ENCODE measurements at places on chromosomes 16 and 17.

- DNase-seq = no peak
Measured at GRCh38 chr16:72905581-72905980, 142.3 kb downstream of the ZFHX3 start.

- DNase-seq = no peak
Measured at GRCh38 chr16:47574091-47575054, 113.2 kb downstream of the PHKB start.

DNA sequence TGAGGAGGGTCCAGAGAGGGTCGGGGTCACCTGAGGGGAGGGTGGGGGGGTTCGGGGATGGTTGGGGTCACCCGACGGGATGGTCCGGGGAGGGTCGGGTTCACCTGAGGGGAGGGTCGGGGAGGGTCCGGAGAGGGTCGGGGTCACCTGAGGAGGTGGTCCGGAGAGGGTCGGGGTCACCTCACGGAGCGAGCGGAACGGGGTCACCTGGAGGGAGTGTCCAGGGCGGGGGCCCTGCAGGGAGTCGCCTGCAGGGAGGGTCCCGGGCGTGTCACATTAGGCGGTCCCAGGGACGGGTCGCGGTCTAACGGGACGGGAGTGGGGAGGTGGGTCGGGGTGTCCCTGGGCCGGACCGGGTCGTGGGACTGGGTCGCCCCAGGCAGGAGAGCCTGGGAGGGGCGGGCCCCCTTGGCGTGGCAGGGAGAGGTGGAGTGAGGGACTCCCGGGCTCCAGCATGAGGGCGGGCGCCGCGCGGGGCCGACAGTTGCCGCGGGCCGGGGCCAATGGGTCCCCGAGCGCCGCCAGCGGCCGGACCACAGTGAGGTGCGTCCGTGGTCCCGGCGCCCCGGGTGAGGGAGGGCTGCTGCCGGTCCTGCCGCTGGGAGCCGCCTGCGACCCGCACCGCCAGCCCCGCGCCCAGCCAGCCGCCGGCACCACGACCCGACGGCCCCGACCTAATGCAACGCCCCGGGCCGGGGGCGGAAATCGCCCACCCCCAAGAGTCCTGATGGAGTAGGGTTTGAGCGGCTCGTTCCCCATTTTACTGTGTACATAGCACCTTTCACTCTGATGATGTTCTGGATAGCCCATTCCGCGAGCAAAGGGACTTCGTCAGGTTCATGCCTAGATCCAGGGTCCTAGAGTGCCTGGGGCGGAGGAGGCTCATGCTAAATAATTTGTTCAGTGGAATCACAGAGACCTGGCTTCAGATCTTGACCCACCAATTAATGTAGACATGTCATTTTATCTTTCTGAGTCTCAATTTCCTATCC, 1.2 kb upstream of the ABCA3 start:
- DNase-seq = no peak

- no peak for DNase-seq
Measured at GRCh38 chr17:77872714-77873499, 85.6 kb upstream of the TNRC6C start.

DNA sequence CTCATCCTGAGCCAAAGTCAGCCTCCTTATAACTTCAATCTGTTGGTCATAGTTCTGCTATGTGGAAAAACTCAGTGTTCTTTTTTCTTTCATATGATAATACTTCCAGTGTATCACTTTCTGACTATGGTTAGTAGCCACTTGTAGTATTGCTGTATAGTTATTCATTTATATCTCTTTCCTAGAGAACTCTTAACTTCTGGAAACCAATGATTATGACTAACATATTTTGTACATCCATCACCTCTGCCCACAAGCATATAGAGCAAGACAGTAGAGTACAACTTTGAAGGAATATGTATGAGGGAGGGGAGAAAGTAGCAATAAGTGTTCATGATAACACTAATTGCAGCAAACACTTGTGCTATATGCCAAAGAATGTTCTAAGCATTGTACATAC, 38.6 kb downstream of the COX10 start:
- no peak for DNase-seq

GRCh38 chr17:32523017-32523680, 36.4 kb downstream of the CDK5R1 start:
- DNase-seq = no peak

GRCh38 chr17:36777118-36777517, 160.2 kb upstream of the LHX1 start:
- DNase-seq = no peak

DNA sequence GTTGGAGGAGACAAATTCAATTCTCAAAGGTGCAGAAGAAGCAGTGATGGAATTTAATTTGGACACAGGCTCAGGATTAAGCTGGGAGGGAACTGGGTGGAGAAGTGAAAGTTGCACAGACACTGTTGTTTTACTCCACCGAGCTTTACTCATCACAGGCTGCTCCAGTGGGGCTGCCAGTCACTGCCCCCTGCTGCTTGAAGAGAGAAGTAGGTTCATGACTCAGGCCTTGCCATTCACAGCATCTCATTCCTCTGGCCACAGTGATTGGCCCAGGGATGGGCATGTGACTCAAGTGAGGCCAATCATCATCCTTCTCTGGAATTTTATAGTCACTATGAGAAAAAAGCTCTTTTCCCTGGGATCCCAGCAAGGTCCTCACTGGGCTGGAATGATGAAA, 11.8 kb downstream of the GNAO1 start:
- no peak for DNase-seq

- DNase-seq = no peak
Measured at GRCh38 chr16:49855822-49856671, at the start of gene ZNF423. ZNF423 (minus strand) TSS chr16:49856112; CDS start chr16:49855774, 338 bp downstream.

DNA sequence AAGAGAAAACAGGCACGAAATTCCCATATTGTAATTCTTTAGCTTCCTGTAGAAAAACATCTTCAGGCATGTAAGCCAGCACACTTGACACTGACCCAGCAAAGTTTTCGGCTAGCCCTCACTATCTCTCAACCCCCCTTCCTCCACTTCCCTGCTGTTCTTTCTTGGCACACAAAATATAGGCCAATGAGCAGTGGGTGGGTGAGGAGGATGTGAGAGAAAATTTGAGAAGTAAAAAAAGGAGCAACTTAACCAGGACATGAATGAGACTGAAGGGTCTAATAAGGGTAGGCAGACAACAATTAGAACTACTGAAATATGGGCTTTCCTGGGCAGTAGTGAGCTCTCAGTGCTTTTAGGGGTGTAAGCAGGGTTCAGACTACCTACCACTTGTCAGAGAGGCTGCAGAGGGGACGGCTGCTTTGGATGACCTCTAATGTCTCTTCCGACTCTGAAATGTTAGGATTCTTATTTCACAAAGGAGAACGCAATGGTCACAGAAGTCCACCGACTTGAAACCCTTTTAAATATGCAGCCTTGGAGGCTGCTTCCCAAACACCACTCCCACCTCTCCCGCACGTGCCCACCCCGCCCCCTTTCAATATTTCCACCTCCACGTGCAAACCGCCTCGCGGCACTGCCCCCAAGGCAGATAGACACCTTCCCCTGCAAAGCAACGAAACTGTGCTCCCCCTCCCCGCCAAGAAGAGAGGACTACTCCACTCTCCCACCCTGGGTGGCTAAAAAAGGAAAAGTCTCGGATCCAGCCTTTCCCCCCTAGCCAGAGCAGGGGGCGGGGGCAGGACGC, 889 bp downstream of the MBTD1 start:
- DNase-seq = no peak

GRCh38 chr17:83071966-83072562, 7.3 kb upstream of the METRNL start:
- no peak for DNase-seq

DNA sequence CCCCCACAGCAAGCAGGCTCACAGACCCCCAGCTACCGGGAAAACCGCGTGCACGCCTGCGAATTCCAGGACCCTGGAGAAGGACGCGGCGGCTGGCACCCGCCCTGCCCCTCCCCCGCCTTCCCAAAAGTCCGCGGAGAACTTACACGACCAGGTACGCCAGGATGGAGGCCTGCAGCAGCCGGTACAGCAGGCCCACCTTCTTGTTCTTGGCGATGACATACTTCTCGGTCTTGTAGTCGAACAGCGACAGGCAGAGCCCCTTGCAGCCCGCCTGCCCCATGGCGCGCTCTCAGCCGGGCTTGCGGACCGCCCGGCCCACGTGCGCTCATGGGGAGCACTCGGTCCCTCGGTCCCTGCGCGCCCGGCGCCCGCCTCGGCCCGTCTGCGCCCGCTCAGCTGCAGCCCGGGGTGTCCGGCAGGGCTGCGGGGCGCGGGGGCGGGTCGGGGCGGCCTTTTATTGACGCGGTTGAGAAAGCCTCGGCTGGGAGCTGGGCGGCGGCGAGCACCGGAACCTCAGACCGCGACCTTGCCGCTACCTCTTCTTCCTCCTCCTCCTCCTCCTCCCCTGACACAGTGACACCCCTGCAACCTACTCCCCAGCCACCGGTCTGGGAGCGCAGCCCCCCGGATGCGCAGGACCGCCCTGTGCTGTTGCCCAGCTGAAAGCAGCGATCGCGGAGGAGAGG, at the start of gene P2RX5:
TSS of gene P2RX5 (minus strand) at position 433 of the 689 bp plus-strand sequence. CDS start at position 283, 150 bp downstream.
- DNase-seq = no peak

- no peak for DNase-seq
Measured at GRCh38 chr16:84461029-84461412, 43.4 kb downstream of the MEAK7 start.

DNA sequence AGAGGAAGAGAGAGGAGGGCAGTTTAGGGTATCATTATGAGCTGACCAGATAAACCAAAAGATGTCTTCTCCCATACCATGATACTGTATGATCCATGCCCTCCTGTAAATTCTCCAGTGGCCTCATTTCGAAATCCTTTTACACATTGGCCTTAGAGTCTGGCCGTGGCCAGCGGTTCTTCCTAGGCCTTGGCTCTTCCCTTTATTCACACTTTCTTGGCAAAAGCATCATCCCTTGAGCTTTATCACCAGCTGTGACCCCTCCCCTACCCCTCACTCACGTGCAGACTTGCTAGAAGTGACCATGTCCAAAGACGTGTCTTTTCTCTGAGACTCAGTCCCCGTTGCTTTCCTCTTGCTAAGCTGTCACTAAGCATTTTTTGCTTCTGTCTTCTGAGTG, 22.8 kb downstream of the KATNIP start:
- no peak for DNase-seq

- no peak for DNase-seq
Measured at GRCh38 chr16:1048442-1049112, 24.0 kb upstream of the SSTR5 start.

DNA sequence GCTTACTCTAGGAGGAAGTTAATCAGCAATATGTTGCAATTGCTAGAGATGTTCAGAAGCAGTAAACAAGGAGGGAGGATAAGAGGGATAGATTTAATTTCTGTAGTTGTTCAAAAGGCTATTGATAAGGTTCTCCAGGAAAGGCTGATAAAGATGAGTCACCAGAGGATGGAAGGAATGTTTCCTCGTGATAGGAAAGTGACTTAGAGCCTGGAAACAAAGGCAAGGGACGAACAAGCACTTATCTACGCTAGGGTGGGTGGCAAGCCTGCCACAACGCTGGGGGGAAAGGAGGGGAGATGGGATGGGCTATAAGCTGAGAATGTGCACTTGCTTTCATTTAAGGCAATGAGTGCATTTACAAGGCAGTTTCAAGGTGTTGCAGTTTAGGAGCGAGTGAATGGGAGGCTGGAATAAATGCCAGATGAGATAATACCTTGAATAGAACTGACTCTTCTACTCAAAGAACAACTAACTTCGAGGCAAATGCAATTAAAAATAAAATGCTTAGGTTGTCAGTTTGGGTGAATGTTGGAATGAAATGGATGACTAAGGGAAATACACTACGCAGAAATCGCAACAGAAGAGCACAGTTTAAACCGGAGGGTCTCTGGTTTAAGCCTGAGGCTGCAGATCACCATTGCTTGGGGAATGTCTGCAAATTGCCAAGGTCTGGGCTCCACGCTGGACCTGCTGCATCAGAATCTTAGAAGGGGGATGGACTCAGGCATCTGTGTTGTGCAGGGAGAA, 76.0 kb upstream of the RBBP6 start:
- DNase-seq = no peak

DNA sequence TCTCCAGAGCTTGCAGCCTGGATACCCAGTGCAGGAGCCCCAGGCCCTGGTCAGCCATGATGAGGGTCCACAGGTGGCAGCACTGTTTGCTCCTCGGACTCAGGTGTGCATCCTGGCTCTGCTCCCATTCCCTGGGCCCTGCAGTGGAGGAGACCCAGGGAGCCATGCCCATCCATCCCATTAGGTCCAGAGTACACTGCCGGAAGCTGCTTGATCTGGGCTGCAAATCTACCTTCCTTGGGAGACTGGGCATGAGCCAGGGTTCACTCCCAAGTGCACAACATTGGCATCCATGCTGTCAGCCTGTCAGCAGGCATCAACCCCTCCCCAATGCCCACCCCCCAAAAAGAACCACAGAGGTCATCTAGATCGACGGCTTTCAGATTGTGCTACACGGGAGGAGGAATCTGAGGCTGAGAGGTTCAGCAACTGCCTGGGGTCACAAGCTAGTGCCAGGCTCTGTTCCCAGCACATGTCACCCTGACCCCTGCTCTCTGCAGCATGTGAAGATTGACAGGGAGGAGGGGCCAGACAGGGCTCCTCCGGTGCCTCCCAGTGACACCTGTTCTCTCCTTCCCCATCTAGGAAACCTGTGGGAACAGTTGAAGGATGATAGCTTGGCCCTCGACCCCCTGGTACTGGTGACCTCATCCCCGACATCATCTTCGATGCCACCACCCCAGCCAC, 15.7 kb downstream of the UNC119 start:
- DNase-seq = no peak

- DNase-seq = no peak
Measured at GRCh38 chr17:12983991-12984884, 33.6 kb downstream of the ELAC2 start.

DNA sequence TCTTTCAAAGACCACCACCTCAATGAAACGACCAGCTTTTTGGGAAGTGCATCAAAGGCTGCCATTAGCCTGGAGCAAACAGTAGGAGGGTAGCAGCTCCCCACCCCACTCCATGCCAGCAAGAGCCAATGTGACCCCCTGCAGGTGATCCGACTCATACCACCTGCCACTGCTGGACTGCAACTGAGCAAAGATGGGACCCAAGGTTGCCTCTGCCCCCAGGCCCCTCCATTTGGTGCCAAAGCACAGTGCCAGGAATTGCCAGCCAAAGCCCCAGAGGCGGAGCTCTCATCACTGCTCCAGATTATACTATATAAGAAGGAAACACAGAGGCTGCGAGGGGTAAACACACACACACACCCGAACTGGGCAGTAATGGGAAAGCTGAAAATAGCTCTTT, 8.3 kb downstream of the PITPNM3 start:
- no peak for DNase-seq
